ENCODE measurements at places on chromosomes 12 and 14. TPM values are rescaled to one million over a fixed set of nuclear protein-coding genes. Genes with fewer than 3 reads are reported as not detected.

Gene MYH7
- total RNA-seq, result 426 TPM

Gene DEGS2
- total RNA-seq, result 0.52 TPM

Gene DAO
- not detected for total RNA-seq

Gene CREBL2
- total RNA-seq, result 18.3 TPM

Gene OR4E2
- not detected for total RNA-seq

Gene MIP
- not detected for total RNA-seq

Gene SLC38A4
- total RNA-seq, result 4.7 TPM

Gene OS9
- 148 TPM for total RNA-seq

Gene GLI1
- 5.2 TPM for total RNA-seq

Gene ANHX
- not detected for total RNA-seq

Gene FAM90A1
- total RNA-seq, result 0.52 TPM

Gene GDF3
- 1.0 TPM for total RNA-seq

Gene LRP1-AS
- 1.0 TPM for total RNA-seq

Gene CARMIL3
- under 0.01 TPM for total RNA-seq

Gene COX8C
- not detected for total RNA-seq

Gene CRACR2A
- total RNA-seq, result 2.1 TPM

Gene CCDC196
- not detected for total RNA-seq

Gene SLCO1A2
- not detected for total RNA-seq

Gene LRRC43
- total RNA-seq, result not detected

Gene PPP1R36
- 0.52 TPM for total RNA-seq

Gene SLC7A7
- total RNA-seq, result 15.1 TPM

Gene ATP2A2
- total RNA-seq, result 515 TPM

Gene LRP10
- 11.0 TPM for total RNA-seq

Gene RIN3
- 4.7 TPM for total RNA-seq

Gene HELB
- total RNA-seq, result 2.6 TPM

Gene RSRC2
- total RNA-seq, result 37.1 TPM

Gene KLRC2
- total RNA-seq, result 1.0 TPM

Gene SPTB
- 312 TPM for total RNA-seq

Gene TAS2R8
- total RNA-seq, result not detected

Gene FIGNL2
- 1.0 TPM for total RNA-seq

Gene HOXC9
- 4.2 TPM for total RNA-seq

Gene GPR84
- not detected for total RNA-seq

Gene REP15
- total RNA-seq, result 1.0 TPM

Gene ACSM4
- not detected for total RNA-seq

Gene TMPO
- 65.8 TPM for total RNA-seq

Gene GPR68
- total RNA-seq, result 0.52 TPM

Gene SLC39A2
- total RNA-seq, result not detected

Gene CMKLR1
- 5.7 TPM for total RNA-seq

Gene OVCH1
- under 0.01 TPM for total RNA-seq

Gene DENR
- 25.1 TPM for total RNA-seq

Gene HOTAIR
- 2.1 TPM for total RNA-seq

Gene ANO2
- total RNA-seq, result 4.7 TPM

Gene CLEC6A
- total RNA-seq, result under 0.01 TPM

Gene FBXO21
- 37.6 TPM for total RNA-seq

Gene CACNB3
- total RNA-seq, result 4.2 TPM

Gene TAS2R10
- 2.1 TPM for total RNA-seq

Gene POP5
- total RNA-seq, result 29.2 TPM

Gene PAX9
- total RNA-seq, result 0.52 TPM

Gene HEATR5A
- 40.7 TPM for total RNA-seq

Gene ACOT4
- total RNA-seq, result 0.52 TPM

Gene CELA1
- not detected for total RNA-seq

Gene ATL1
- total RNA-seq, result 5.2 TPM

Gene KRT85
- 0.52 TPM for total RNA-seq

Gene HOXC4
- total RNA-seq, result 1.0 TPM

Gene CIROP
- total RNA-seq, result not detected

Gene HCAR2
- 1.6 TPM for total RNA-seq

Gene RNU4-1
- total RNA-seq, result under 0.01 TPM
